CD4-positive, alpha-beta T cell treated with Interleukin-4 for 1 hour (primary cell): ENCODE measurements at places on chromosomes 1 and 21.

- DNase-seq: peak; percentile 32
Measured at GRCh38 chr1:233294913-233295236, 650 bp downstream of the PCNX2 start.

DNA sequence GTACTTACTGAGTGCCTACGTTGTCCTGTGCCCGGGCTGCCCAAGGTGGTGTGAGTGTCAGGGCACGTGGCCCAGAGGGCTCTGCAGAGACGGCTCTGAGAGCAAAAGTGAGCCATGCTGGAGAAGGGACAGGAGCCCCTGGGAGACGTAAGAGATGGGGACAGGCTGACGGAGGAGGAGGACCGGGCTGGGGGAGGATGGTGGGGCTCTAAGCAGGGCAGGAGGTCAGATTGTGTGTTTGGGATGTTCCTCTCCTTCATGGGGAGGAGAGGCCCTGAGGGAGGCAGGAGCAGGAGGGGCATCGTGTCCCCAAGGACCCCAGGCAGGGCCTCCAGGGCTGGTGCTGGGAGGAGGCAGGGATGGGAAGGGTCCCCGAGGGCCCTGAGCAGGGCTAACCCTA, 158.9 kb downstream of the PCBP3 start:
- no peak for DNase-seq

GRCh38 chr21:38986806-38987632, 181.3 kb downstream of the ETS2 start:
- no peak for DNase-seq

GRCh38 chr1:94014635-94015488, 105.6 kb upstream of the GCLM start:
- no peak for DNase-seq

- no peak for DNase-seq
Measured at GRCh38 chr21:31449921-31450535, 106.0 kb upstream of the TIAM1 start.

GRCh38 chr1:47212636-47213229, 19.3 kb downstream of the TAL1 start:
- no peak for DNase-seq

- DNase-seq: no peak
Measured at GRCh38 chr1:185250063-185250462, 67.0 kb downstream of the IVNS1ABP start.

GRCh38 chr1:56527548-56528302, 51.6 kb downstream of the PLPP3 start:
- DNase-seq: no peak

DNA sequence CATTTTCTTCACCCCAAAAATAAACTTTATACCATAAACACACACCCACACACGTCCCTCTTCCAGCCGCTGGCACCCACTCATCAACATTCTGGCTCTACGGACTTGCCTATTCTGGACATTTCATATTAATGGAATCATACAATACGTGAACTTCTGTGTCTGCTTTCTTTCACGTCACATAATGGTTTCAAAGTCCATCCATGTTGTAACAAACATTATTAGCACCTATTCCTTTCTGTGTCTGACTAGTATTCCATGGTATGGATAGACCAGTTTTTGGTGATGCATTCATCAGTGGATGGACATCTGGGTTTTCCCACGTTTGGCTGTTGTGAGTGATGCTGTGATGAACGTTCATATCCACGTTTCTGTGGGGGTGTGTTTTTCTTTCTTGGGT, 323.2 kb downstream of the KIF26B start:
- no peak for DNase-seq
